ENCODE measurements at places on chromosomes 1 and 21.

- no peak for DNase-seq
Measured at GRCh38 chr1:161083748-161084596, 5.4 kb downstream of the NECTIN4 start.

DNA sequence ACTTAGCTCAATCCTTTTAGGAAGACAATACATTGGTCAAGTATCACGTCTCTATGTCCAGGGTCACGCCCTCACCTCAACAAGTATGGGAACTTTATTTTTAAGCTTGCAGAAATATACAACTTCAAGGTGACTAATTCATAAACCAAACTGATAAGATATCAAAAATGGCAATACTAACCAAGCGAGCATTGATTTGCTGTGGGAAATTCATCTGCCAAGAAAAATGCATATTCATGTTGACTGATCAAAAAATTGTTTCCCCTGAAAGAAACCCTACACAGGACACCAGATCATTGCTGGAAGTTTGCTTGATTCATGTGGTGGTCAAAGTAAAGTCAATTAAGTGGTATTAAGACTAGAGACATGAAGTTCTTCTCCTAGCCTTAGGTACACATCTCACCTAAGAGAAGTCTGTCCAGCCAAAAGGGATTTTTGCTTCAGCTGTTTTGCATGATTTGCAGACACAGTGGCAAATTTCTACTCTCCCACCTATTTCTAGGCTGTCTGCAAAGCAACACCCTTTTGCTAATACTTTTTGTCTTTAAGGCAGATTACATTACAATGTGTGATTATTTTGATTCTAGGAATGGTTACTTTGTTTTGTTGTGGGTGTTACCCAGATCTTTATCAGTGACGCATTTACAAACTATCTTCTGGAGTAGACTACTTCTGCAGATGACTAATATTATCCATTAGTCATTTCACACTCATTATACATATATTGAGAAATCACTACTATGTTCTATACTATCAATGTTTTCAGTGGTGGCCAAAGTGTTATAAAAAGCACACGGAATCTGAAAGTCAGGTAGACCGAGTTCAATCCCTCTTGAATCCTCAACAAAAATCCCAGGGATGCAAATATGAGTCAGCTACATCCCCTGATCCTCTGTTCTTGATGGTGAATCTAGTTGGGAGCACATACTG, 12.4 kb downstream of the SAMSN1 start:
- DNase-seq, result no peak

- DNase-seq, result no peak
Measured at GRCh38 chr1:18945401-18945849, 11.1 kb downstream of the IFFO2 start.

DNA sequence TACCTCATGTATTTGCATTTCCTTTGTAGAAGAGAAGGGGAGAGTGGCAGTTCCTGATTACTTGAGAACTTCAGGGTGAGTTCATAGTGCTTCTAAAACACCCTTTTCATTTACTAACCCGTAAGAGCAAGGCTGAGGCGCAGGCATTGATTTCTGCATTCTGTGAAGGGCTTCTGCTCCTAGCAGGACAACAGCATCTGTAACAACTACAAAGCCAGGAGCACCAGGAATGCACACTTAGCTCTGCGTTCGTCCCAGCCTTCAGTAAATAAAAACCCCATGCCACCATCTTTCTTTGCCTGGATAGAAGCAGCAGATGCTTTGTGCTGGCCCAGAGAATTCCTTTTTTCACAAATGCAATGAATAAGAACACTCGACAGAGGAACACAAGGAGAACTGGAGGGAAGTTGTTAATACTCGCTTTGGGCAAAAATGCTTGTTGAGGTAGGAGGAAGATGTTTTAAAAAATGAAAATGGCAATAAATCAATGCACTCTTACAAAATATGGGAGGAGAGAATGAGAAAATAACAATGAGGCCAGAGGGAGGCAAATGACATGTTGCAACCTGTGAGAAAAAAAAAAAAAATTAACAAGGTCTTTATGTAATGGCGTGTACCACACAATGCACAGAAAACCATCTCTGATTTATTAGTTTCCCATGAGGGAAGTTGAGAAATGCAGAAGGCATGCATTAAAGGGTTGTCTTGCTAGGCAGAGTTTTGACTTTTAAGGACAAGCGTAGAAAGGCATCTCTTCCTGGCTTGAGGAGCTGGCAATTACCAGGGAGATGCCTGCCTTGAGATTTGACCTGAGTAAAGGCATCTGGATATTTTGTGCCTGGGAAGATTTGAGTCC, 418.8 kb downstream of the DISC1 start:
- no peak for DNase-seq

- DNase-seq, result no peak
Measured at GRCh38 chr1:184759112-184759511, 4.5 kb upstream of the EDEM3 start.

- DNase-seq, result no peak
Measured at GRCh38 chr1:200435200-200435780, 25.5 kb upstream of the ZNF281 start.
